ENCODE measurements at places on chromosomes 3 and 15.

- DNase-seq = peak; percentile 70
These were observed 78.4 kb upstream of the LRTM1 start for GRCh38 chr3:55006244-55006676.

GRCh38 chr15:63593705-63594671 is 3.2 kb upstream of the FBXL22 start:
- DNase-seq = no peak

GRCh38 chr3:169501061-169501460 is 162.5 kb downstream of the MECOM start:
- no peak for DNase-seq

DNA sequence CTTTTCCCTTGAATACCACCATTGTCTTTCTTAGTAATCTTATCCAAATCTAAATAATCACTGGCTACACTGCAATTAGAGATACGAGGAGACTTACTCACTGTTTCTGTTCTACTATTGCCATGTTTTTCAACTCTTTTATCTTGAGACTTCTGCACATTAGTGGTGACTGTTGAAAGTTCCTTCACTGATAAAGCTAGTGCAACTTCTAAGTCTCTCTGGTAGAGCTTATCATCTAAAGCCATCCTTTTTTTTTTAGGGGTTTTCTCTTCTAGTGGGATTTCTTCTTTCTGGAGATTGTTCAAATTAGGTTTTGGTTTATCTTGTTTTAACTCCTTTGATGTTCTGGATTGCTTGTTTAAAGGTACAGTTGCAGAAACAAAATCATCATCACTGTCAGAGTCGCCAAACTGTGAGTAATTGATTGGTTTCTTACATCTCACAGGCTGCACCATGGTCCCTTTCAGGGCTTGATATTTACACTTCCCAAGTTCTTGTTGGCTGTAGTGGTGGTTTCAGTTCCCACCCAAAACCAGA is 37.7 kb downstream of the NCK1 start:
- DNase-seq = no peak

DNA sequence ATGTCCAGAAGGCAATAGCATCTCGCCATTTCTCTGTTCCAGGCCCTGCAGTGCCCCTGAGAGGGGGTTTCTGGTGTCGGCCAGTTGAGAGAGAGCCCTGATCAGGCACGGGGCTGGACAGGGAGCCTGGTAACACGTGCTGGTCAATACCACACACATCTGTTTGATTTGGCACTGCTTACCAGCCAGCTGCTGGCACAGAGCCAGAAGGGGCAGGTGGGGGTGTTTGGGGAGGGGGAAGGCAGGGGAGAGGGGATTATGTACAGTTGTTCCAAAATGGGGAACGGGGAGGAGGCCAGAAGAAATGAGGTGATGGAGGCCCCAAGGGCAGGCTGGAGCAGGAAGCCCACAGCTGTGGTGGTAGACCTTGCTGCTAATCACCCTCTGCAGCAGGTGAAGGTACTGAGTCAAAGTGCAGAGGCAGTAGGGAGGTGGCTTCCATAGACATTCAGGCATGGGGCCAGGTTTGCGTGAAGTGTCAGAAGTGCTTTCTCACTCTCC is 153.5 kb upstream of the LPP start:
- DNase-seq = no peak

GRCh38 chr15:29130951-29131839 is 138.4 kb downstream of the NSMCE3 start:
- DNase-seq = no peak

GRCh38 chr15:72908713-72909112 is 125.2 kb upstream of the ADPGK start:
- no peak for DNase-seq

GRCh38 chr3:149095487-149095886 is 9.2 kb upstream of the HLTF start:
- DNase-seq = no peak

GRCh38 chr3:133451309-133451708 is 51.5 kb downstream of the BFSP2 start:
- DNase-seq = no peak

DNA sequence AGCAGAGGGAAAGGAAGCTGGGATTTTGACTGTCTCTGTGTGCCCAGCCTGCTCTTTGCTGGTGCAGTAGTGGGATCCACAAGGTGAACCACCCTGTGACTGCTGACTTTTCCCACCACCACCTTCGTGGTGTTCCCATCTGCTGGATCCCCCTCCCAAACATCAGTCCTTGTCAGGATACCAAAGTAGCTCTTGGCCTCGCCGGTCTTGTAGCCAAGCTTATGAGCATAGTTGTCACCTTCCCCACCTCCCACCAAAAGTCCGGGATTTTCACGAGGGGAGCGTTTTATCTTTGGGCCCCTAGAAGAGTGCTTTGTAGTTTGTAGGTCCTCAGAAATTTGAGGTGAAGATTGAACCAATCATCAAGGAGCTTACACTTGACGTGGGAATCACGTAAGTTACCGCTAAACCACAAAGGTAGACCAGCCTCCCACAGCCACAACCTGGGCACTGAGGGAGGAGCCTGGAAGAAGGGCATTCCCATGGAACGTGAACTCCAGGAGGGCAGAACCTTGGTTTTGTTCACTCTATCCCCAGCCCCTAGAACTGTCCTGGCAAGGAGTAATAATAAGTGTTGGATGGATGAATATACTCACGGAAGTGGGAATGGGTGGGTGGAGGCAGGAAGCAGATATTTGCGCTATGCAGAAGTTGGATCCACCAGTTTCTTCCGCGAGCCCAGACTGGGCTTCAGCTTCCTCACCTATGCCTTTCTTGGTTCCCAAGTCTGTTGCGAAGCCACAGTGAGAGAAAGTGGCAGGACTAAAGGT is 814 bp upstream of the TEX264 start:
- no peak for DNase-seq
